AG10803 (cell line): ENCODE measurements at places on chromosomes 13 and 19.
A peak's percentile ranks its signal among the peaks of the same experiment; 100 is the strongest.

DNA sequence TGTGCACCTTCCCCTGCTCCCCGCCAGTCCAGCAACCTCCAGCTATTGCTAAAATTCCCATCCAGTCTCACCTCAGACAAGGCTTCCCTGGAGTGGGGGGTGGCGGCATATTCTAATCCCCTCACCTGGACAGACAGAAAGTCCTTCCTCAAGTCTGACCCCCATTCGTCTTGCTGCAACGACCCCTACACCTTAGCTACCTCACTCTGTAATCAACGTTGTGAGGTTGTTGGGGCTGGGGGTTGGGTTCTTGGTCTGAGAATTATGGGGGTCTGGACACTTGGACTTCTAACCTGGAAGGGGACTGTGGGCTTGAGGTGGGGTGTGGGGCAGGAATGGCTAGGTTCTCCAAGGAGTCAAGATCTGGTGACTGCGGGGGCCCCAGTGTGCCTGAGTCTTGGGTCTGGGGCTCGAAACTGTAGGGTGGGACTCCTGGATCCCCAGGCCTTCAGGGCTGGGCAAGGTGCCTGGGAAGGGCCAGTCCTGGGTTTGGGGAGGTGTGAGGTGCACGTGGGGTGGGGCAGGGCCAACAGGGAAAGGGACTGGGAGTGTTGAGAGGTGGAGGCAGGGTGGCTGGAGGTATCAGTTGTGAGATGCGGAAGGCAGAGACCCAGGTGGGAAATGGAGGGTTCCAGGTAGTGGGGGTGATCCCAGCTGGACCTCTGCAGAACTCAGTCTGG lies 1.3 kb downstream of the FOXA3 start:
- DNase-seq = no peak

GRCh38 chr19:3520166-3521103 lies 14.3 kb downstream of the FZR1 start:
- no peak for DNase-seq

- DNase-seq = no peak
These were observed 74.6 kb upstream of the RNF113B start for GRCh38 chr13:98251708-98252107.

DNA sequence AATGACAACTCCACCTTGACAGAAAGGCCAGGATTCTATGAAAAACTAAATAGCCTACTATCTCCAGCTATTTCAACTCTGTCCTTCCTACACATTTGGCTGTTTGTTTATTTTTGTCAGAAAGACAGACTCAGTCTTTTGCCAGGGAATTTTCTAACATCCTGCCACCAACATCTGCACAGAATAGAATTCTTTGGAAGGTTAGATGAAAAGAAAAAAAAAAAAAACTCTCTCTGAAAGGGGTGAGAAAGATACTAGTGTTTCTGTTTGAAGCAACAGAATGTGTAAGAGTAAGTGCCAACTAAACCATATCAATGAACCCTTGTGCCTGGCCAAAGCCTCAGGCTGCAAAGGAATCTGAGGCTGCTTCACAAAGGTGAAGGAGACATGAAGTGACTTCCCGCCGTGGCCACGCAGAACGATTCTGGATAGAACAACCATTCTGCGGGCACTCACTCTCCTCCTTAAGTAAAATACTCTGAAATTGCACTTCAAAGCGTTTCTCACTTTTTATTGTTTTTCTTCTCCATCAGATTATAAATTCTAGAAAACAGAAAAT lies 498.2 kb downstream of the IRS2 start:
- peak; percentile 21 for DNase-seq

GRCh38 chr19:34088292-34088691 lies 84.0 kb upstream of the LSM14A start:
- DNase-seq = no peak

DNA sequence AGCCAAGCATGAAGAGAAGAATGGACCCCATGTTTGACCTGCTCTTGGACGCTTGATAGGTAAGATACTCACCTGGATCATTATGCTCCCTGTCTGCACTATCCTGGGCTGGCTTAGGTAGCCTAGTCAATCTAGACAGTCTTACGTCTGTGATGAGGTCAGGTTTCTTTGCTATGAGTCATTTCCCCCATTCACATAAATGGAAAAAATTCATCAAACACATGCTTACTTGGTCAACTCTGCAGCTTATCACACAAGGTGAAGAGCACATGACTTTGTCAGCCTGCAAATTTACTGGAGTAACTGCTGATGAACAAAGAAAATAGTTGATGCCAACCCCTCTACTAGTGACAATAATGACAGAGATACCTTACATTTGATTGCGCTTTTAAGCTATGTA lies 170.0 kb downstream of the NUFIP1 start:
- peak; percentile 50 for DNase-seq

GRCh38 chr13:33548069-33548468 lies 262.5 kb upstream of the STARD13 start:
- no peak for DNase-seq

GRCh38 chr13:112669881-112670499 lies 19.8 kb upstream of the ATP11A start:
- DNase-seq = no peak

DNA sequence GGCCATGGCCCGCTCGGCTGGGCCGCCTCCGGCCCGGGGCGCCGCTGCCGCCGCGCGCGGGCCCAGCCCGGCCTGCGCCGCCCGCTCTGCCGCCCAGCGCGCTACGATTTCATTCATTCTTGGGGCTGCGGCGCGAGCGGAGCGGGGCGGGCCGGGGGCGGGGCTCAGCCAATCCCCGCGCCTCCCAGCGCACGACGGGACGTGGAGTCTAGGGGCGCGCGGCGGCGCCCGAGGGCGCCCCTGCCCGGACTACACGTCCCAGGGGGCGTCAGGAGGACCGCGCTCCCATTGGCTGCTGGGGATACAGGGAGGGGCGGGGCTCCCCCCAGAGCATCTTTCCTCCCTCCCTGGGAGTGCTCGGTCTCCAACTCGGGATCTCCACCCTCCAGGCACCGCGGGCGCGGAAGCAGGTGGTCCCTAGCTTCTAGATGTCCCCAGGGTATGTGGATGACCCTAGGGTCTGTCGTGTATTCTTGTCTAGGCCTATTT lies 5.6 kb upstream of the DPF1 start:
- DNase-seq = peak; percentile 85

DNA sequence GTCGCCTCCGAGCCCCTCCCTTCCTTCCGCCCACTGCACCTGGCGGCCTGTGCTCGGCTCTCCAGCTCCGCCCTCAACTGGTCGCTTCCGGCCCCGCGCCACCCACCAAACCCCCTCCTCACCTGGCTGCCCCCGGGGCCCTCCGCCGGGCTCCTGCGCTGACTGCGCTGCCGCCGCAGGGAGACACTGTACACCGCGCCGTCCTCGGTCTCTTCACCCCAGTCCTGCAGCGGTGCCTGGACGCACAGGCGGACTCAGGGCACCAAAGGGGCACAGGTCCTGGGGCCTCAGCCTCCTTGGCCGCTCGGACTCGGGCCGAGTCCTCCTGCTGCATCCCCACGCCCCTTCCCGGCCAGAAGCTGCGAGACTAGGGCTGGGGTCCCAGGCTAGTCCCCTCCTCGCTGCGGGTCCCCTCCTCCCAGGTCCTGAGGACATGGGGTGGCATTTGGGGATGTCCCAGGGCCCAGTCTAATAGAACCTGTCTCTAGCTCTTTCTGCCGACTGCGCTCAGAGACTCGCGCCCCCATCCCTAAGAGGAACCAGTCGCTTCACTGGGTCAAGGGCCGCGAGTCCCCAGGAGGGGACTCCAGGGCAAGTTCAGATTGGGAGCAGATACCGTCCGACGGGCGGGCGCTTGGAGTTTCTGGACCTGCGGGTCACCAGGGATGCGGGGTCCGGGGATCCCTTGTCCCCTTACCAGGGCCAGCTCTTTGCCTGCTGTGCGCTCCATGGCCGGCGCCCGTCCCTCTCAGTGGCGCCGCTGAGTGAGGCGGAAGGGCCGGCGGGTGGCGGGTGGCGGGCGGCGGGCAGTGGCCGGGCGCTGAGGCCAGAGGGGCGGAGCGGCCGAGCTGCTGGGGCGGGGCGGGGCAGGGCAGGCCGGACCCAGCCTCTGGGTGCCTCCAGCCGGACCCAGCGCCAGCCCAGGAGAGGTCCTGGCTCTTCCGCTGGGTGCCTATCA lies at the start of gene RGL3:
RGL3 (minus strand) TSS at position 766 of the 958 bp plus-strand sequence; CDS start at position 730, 36 bp downstream.
- DNase-seq = no peak

DNA sequence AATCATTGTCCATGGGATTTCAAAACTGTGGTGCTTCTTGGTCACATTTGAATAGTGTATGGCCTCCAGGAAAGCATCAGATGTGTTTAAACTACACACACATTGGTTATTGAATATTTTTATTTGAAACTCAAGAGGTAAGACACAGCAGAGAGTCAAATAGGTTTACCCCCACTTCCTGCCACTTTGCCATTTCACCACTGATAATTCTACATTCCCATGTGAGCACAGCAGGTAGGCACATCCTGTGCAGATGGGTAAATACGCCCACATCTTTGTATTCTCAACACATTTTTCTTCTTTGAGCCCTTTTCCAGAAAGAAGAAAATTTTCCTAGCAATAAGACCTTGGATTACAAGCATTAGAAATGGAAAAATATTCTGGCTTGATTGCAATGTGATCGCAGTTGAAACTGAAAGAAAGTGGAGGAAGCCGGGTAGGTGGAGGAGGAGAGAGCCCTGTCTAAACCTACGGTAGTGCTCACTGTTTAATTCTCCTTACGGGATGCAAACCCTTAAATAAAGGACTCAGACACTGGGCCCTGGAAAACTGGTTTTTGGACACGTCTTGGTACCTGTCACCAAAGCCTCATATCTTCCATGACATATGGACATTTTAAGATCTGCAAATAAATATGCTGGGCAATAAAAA lies 167.7 kb downstream of the COG6 start:
- no peak for DNase-seq

DNA sequence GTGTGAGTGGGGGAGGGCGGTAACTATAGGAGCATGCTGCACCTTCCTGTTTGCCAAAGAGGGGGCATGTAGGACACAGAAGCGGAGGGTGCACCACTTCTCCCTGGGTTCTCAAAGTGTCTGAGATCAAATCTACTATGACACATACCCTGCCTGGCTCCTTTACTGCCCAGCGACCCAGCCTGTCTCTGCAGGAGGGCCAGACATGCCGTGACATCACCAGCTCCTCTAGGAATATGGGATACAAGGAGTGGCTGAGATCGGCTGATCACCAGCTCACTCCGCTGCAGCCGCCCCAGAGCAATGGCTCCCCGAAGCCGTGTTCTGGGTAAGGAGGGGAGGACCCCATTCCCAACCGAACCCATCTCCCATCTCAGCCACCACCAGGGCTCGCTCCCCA lies 16.4 kb upstream of the IGFL1 start:
- no peak for DNase-seq

DNA sequence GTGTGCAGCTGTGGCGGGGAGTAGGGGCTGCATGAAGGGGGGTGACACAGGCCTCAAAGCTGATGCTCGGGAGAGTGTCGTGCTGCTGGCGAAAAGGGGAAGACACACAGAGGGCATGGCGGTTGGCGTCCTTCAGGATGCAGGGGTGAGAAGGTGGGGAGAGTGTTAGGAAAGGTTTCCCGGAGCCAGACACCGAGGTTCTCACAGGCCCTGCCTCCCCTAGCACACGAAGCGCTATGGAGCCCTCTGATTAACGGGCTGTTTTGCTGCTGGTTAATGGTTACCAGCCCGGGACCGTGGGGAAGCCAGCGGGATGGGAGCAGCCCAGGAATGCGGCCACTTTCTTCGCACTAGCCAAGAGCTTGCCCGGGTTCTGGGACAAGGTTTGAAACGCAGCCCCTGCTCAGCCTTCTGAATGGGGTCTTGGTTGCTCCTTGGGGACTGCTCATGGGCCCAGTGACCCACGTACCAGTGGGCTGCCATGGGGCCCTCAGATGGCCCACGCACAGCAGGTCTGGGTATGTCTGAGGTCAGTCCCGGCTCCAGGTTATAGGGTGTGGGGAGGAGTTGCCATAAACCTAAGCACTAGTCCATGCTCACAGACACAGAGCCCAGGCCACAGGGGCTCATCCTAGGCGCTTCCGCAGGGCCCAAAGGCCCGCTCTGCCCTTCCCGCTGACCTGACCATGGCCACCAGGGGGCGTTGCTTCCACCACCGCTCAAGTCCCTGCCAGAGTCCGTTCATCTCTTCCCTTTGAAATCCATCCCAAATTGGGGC lies 31.3 kb upstream of the ISYNA1 start:
- DNase-seq = peak; percentile 71

DNA sequence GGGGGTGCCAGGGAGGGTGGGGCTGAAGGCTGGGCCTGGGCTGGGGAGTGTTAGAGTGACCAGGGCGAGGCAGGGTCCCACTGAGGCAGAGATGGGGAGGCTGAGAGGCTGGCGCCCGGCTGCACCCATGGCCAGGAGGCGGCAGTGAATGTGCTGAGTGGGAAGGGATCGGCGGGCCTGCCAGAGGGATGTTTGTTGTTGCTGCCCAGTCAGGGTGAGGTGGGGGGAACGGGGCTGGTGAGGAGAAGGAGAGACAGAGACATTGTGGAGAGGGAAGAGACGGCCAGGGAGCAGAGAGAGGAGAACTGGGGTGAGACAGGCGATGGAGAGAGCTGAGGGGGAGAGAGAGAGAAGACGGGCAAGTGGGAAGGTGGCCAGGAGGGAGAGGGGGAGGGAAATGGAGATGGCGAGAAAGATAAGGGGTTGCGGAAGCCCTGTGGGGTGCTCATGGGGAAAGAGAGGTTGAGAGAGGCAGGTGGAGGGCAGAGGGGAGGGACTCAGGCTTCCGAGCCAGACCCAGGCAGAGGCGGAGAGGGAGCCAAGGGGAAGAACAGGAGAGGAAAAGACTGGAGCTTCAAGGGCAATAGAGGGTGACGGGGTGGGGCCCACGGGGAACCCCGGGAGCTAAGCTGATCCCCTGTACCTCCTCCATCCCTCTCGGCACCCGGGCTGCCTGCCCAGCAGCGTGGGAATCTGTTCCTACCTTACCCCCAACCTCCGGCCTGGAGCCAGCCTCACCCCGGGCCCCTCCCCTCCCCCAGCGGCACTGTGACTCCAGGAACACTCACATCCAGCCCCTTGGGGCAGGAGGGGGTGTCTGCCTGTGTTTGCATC lies 690 bp upstream of the B3GNT8 start:
- peak; percentile 15 for DNase-seq

DNA sequence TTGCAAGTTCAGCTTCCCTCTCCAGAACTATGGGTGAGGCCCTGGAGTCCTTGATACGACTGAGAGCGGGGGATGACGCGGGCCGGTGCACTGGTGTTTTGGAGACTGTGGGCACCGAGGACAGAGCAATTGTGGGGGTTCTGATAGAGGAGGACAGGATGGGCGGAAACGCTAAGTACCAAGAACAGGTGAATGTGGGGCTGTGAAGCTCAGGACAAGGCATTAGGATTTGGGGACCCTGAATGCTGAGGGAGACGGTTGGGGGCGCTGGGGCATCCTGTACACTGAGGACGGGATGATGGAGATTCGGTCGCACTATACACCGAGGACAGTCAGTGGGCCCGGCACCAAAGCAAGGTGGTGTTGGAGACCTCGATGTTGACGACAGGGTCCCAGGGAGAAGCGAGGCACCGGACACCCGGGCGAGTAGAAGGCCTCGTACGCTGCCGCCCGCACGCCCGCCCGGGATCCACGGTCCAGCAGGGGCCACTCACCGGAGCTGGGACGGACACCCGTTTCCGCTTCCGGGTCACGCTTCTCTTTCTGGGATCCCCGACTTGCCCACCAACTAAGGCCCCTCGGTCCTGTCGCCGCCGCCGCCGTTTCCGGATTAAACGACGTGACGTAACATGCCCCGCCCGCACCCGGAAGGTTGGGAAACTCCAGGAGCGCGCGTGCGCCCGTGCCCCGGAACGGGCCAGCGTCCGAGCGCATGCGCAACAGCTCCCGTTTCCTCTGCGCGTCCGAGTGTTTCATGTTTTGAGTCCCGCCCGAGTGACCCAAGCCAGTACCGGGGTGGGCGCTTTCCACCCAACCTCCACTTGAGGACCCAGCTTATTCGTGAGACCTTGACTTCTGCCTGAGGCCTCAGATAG lies at the start of gene CHMP2A:
CHMP2A (minus strand) TSS at position 612 of the 875 bp plus-strand sequence. CDS start 893 bp downstream, outside the sequence.
- DNase-seq = peak; percentile 97
